ENCODE measurements at places on chromosomes 11 and 22.
A peak's percentile ranks its signal among the peaks of the same experiment; 100 is the strongest.

DNA sequence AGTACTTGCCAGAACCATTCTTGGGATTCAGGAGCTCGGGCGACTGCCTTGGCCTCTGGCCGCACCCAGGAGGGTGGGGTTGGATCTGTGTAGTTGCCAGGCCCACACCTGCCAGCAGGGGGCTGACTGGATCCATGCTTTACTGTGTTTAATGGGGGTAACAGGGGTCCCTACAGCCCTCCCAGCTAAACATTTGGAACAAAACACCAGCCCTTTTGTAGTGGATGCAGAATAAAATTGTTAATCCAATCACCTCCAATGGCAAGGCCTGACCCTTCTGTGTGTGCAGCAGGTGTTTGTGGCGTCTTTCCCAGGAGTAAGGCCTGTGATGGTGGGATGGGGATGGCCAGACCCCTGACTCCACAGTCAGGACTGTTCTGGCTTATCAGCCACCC, 22.5 kb downstream of the SUN2 start:
- DNase-seq: peak; percentile 13

DNA sequence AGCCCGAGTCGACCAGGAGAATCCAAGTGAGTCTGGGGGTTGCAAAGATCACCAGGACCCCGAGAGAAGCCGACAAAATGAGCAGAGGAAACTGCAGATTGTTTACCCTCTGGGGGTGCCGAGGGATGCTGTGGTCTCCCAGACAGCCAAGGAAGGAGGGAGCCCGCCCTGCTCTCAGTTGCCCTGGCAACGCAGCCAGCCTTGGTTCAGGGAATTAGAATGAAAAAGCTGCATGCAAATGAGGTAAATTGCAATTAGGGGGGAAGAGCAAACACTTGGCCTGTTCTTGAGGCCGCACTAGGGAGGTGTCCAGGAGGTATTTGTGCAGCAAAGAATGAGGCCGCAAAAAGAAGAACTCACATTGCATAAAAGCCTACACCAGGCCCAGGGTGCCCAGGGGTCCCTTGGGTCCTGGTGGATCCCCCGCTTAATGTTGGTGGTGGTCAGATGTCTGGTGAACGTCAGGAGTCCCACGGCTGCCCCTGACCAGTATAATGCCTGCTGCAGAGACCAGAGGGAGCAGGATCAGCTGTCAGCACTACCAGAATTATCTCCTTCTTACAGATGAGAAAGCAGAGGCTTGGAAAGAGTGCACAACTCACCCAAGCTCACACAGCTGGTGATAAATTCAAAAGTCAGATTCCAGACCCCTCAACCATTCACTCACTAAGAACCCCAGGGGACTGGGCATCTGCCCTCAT, 40.3 kb upstream of the ATXN10 start:
- DNase-seq: no peak

DNA sequence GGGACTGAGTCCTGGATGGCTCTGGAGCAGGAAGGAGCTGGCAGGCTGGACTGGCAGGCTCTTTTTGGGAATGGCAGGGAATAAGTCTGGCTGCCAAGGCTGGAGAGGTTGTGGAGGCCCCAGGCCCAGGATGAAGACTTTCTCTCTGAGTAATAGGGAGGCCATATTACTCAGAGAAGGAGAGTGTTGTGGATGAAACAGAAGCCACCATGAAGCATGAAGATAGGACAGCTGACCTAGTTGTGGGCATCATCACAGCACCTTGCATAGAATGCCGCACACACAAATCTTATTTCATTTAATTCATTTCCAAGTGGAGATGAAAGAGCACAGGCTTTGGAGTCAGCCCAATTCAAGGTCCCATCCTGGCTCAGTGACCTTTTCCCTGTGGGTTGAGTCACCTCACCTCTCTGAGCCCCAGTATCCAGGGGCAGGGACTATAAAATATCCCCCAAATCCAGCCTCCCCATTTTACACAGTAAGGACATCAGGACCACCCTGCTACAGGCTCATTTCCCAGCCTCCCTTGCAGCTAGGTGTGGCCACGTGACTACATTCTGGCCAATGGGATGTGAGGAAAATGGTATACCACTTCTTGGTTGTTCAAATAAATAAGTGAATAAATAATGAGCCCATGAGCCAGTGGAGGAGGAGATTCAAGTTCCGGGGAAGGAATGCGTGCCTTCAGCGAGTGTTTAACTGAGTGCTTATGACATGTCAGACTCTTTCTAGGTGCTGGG, 9.4 kb downstream of the CYTH4 start:
- no peak for DNase-seq

DNA sequence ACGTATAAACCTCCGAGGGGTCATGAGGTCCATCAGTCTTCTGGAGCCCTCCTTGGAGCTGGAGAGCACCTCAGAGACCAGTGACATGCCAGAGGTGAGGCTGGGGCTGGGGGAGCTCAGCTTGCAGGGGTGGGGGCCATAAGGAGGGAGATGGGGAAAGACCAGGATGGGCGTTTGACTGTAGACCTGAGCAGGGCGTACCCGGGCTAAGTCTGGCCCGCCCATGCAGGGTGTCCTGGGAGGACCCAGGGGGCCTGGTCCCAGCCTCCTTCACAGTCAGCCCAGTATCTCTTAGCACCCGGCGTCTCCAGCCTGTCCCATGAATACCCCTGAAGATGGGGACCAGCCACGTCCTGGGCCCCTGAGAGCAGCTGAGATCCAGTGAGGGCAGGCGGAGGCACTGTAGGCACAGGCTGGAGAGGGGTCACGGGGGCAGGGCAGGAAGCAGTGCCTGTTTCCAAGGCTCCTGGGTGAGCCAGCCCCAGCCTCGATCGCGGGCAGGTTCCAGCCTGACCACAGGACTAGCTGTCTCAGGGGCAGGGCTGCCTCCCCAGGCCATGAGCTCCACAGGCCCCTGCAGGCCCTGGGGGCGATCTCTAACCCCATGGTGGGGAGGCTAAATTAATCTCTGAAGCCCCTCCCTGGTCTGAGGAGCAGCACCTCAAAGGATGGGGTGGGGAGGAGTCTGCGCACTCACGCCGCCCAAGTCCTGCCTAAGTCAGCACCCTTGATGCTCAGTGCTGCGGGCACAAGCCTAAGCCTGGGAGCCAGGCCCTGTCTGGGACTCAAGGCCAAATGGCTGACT, 7.1 kb downstream of the SSH3 start:
- no peak for DNase-seq

GRCh38 chr11:116901964-116902688, 64.7 kb upstream of the APOA1 start:
- DNase-seq: no peak

GRCh38 chr22:35649026-35649553, 844 bp downstream of the APOL6 start:
- DNase-seq: no peak

DNA sequence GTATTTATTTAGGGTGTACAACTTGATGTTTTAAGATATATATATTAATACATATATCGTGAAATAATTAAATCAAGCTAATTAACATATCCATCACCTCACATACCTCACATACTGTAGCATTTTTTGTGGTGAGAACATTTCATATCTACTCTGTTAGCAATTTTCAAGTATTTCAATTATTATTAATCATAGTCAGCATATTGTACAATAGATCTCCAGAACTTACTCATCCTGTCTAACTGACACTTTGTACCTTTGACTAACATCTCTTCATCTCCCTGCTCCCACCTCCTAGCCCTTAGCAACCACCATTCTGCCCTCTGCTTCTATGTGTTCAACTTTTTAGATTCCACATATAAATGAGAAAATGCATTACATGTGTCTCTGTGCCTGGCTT, 108.4 kb downstream of the BARX2 start:
- no peak for DNase-seq

- DNase-seq: no peak
Observed at GRCh38 chr11:92658733-92659132, 310.7 kb upstream of the MTNR1B start.

DNA sequence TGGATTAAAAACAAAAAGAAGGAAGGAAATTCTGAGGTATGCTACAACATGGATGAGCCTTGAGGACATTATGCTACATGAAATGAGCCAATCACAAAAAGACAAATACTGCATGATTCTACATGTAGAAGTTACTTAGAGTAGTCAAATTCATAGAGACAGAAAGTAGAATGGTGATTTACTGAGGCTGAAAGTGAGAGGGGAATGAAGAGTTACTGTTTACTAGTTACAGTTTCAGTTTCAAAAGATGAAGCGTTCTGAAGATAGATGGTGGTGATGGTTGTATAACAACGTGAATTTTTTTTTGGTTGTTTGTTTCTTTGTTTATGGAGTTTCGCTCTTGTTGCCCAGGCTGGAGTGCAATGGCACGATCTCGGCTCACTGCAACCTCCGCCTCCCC, 9.5 kb downstream of the OR5P2 start:
- no peak for DNase-seq

- DNase-seq: no peak
Observed at GRCh38 chr22:39512026-39512425, 8.3 kb upstream of the ATF4 start.

DNA sequence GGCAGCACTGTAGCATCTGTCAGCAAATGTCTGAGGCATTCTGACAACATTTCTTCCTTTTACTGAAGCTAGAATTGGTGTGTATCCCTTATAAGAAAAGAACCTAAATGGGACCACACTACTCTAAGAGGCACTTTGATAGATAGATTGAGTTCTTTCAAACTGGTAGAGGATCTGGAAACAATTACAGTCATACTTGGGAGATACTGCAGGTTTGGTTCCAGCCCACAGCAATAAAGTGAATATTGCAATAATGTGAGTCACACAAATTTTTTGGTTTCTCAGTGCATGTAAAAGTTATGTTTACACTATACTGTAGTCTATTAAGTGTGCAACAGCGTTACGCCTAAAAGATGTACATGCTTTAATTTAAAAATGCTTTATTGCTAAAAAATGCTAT, 96.9 kb downstream of the SBF2 start:
- peak; percentile 88 for DNase-seq

DNA sequence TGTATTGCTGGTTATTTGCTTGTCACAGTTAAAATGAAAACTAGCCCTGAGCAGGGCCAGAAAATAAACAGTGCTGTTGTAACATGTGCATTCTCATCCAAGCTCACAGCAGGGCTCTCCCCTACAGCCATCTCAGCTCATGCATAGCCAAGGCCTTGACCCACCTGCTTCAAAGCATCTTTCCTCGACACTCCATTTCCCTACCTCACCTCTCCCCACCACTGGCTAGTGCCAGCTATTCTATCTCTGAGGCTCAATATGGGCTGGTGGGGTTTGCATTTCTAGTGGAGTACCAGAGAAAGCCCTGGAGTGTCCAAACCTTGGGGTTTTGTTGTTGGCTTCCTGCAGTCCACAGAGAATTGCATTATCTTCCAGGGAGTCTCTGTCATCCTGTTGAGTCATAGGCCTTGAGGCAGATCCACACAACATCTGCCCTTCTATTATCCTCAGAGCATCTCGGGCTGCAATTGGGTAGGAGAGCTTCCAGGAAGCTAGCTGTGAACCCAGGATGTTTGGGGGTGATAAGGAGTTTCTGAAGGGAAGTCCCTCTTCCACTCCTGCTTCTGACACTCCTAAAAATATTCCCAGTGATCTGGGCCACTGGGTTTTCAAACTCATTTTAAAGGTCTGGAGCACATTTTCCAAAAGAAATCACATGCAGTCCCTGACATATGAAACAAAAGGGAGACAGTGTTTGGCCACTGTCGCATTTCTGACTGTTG, 36.1 kb upstream of the AMOTL1 start:
- peak; percentile 75 for DNase-seq

DNA sequence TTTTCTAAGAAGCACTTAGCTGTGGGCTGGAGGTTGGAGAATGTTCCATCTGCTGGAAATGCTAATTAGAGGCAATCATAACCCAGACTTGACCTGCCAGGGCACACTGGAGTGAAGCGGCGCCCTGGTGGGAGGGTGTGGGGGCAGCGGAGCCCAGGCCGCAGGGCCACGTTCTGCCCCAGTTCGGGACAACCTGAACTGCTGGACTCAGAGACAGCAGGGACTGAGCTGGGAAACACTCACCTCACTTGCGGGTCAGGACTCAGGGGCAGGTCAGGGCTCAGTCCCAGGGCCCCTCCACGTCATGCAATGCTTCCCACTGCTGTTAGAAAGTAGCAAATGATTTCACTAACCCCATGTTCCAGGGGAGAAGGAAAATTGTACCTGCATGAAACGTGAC, 316.4 kb downstream of the NTM start:
- no peak for DNase-seq

DNA sequence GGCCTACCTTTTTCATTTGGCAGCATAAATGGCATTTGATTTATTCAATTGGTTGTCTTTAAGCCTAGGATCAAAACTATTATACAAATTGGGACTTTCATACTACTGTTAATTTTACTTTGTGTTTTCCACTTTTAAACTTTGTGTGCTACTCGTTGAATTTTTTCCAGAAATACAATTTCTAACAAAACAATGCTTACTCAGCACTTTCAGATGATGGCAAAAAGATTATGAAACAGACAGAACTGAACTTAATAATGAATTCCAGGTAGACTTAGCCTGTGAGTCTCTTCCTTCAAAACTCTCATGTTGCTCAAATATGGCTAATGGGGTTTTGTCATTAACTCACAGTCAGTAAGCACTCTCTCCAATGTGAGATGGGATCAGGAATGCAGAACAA, 26.3 kb downstream of the OR5T2 start:
- no peak for DNase-seq

GRCh38 chr11:46102843-46103242, 18.4 kb downstream of the PHF21A start:
- no peak for DNase-seq

- no peak for DNase-seq
Observed at GRCh38 chr11:70359451-70360205, 38.7 kb upstream of the CTTN start.

GRCh38 chr11:1219834-1220815, 2.7 kb upstream of the MUC5B start:
- no peak for DNase-seq

DNA sequence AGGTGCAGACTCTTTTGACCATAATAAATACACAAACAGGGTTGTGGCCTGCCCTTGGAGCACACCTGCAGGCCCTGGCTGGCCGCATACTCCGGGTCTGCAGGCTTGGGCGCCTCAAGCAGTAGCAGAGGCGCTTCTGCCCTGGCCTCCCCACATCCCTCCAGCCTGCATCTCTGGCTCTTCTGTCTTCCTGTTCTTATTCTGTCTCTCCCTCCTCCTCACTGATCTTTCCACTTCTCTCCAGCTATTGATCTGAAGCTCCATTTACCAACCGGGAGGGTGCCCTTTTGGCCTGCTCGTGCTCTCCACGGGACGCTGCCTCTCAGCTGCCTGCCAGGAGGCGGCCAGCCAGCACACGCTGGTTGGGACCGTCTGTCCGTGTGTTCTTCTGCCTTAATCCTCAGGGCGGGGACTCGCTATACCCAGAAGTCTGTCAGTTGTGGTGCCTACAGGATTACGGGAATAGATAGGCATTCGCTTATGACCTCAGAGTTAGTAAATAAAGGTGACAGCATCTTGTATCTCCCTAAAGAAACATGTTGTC, 5.2 kb downstream of the UPB1 start:
- no peak for DNase-seq
